NT2/D1 (cell line): ENCODE measurements at places on chromosomes 1 and 21.

DNA sequence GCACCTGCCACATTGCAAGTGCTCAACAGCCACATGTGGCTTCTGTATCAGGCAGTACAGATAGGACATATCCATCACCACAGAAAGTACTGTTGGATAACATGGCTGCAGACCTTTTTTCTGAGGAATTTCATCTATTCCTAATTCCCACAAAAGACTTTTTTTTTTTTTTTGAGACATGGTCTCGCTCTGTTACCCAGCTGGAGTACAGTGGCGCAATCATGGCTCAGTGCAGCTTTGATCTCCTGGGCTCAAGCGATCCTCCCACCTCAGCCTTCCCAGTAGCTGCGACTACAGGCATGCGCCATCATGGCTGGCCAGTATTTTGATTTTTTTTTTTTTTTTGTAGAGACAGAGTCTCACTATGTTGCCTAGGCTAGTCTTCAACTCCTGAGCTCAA lies 33.3 kb downstream of the YARS1 start:
- no peak for DNase-seq

DNA sequence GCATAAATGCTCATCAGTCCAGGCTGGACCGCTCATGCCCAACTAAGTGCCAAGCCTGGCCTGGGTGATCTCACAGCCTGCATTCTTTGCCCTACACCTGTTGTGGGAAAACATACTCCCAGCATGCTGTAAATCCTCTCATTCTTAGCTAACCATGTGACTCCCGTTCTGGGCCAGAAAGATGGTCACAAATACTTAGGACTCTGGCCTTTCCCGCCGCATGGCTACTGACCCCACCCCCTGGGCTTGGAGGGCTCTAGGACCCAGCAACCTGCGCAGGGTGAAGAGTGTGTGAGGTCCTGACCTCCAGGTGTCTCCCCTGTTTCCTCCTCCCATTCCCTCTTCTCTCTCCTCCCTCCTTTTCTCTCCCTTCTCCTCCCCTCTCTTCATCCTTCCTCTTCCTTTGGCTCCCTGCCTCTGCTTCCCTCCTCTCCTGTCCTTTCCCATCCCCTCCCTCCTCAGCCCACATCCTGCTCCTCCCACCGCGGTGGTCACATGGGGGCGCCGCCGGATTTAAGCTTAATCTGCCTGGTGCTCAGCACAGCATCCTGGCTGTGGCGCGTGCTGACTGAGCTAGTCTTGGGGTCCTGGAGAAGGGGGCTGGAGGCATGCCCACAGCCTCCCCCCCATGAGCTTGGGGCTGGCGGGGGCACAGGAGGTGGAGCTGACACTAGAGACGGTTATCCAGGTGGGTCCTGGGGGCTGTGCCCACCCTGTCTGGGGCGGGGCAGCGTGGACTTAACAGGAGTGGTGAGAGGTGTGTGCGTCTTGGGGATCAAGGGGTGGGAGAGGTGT lies at the start of gene CROCC:
CROCC (plus strand) TSS at position 541 of the 795 bp plus-strand sequence; CDS start at position 629, 88 bp downstream.
- DNase-seq, result peak; percentile 95

GRCh38 chr1:61207416-61207815 lies 125.1 kb downstream of the NFIA start:
- DNase-seq, result no peak

GRCh38 chr1:6234502-6235295 lies 1.1 kb downstream of the ICMT start:
- no peak for DNase-seq

DNA sequence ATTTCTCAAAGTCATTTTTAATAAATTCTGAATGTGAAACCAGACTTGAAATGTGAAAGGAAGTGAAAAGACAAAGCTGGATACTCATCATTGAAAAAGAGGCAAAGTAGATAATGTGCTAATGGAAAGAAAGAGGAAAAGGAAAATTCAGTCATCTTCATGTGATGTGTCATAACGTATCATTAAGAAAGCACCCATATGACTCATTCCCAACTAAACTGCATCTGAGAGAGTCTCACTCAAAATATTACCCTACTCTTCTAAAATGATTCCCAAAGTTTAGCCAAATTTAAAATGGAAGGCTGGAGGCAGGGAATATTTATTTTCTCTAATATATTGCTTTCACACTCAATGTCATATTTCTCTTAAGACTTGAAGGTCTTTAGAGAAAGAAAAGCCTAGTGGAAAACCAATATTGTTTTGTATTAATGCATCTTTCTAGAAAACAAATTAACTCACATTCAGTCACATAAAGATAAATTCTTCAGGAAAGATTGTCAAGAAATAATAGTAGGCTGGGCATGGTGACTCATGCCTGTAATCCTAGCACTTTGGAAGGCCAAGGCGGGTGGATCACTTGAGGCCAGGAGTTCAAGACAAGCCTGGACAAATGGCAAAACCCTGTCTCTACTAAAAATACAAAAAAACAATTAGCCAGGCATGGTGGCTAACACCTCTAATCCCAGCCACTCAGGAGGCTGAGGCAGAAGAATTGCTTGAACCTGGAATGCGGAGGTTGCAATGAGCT lies 129.9 kb downstream of the SLC30A10 start:
- DNase-seq, result no peak

DNA sequence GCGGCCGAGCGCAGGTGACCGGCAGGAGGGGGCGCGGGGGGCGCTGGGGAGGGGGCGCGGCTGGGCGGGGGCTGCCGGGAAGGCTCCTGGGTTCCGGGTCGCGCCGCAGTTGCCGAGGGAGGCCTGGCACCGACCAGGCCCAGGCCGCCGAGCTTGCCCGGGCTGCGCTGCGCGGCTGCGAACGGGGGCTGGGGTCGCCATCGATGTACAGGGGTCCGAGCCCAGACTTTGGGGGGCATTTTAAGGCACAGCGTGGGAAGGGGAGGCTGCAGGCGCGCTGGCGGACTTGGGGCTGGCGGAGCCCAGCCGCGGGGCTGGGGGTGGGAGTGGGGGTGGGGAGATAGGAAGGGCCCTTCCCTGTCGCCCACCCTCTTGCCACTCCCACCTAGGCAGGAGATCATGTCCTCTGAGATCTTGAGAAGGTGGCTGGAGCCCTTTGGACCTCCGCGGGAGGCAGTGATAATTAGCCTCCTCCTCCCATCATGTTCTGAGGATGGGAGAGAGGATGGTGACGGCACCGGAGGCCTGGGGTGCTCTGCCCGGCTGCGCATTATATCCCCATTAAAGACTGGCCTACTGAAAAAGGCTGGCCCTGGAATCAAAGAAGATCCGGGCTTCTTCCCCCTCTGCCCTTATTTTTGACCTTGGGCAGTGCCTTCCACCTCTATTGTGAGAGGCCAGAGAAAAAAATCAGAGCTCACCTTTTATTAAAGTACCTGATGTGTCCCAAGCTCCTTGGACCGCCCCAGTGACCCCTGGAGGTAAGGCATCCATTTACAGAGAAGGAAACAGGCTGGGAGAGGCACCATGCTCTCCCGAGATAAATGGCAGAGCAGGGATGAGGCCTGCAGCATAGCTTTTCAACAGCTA lies 497 bp downstream of the FBXO44 start:
- DNase-seq, result no peak

DNA sequence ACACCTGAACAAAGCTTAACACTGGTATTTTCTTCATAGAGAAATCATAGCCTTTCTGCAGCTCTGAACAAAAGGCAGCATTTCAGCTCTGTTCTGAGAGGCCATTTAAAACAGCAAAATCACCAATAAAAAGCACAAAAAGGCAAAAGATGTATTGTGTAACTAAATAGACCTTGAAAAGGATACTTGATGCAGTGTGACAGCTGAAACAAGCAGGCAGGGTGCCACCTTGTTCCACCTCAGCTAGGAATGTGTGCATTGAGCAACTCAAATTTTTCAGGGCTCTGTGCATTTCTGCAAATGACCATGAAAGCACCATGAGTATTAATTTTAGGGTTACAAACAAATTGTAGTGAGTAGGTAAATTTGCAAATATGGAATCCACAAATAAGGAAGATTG lies 65.8 kb downstream of the RHOU start:
- DNase-seq, result no peak

DNA sequence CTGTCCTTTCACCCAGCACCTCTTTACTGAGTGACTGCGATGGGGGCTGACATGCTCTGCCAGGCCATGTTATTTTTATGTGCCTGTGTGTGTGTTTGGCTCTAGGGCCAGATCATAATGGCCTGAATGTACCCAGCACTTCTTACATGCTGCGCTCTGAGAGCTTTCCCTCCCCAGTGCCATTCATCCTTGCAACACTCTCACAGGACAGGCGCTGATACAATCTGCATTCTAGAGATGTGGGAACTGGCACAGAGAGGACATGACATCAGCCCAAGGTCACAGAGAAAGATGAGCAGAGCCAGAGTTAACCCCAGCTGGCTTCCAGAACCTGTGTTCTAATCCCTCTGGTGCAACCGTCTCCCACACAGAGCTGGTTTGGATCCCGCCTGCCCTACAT lies 54.5 kb downstream of the ARHGEF10L start:
- no peak for DNase-seq

DNA sequence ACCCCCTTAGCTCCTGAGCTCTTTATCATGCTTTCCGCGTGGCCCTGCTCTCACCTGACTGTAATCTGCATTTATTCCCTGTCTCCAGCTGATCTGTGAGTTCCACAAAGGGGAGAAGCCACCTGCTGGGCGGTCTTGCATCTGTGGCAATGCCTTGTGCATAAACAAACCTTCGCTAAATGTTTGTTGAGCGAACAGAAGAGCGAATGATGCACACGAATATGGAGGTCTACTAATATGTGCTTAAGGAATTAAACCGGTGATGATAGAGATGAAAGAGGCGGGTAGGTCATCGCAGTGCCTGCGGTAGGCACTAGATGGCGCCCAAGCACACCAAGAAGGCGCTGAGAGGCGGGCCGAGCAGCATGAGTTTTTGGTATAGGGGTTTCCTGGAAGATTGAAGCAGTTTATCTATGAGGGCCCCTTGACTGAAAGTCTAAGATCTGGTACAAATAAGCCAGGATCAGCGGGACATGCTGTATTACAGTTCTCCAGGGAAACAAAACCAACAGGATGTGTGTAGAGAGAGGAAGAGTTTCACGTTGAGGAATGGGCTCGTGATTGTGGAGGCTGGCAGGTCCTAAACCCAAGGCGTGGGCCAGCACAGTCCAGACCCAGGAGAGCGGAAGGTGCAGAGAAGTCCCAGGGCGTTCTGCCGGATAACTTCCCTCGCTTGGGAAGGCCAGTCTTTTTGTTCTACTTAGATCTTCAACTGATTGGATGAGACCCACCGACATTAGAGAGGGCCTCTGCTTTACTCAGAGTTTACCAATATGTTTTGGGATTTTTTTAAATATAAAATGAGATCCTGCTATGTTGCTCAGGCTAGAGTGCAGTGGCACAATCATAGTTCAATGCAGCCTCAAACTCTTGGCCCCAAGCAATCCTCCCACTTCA lies 34.7 kb downstream of the TOMM20 start:
- peak; percentile 78 for DNase-seq

DNA sequence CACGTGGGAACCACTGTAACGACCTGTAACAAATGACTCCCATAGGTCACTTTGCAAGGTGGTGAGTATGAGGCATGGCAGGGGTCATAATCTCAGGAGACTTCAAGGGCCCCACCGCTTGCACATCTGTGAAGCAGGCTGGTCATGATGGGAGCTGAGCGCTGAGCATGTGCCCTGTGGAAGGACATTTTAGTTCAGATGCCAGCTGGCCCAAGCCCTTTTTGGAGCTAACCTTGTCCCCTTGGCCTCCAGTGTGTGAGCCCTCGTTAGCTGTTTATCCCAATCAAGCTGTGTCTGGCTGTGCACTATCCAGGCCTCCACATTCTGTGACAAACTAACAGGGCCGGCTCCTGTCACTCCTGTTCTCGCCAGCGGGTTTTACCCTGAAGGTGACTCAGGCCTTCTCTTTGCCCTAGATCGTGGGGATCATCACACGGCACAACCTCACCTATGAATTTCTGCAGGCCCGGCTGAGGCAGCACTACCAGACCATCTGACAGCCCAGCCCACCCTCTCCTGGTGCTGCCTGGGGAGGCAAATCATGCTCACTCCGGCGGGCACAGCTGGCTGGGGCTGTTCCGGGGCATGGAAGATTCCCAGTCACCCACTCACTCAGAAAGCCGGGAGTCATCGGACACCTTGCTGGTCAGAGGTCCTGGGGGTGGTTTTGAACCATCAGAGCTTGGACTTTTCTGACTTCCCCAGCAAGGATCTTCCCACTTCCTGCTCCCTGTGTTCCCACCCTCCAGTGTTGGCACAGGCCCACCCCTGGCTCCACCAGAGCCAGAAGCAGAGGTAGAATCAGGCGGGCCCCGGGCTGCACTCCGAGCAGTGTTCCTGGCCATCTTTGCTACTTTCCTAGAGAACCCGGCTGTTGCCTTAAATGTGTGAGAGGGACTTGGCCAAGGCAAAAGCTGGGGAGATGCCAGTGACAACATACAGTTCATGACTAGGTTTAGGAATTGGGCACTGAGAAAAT lies 7.6 kb downstream of the NPPA start:
- DNase-seq, result no peak

DNA sequence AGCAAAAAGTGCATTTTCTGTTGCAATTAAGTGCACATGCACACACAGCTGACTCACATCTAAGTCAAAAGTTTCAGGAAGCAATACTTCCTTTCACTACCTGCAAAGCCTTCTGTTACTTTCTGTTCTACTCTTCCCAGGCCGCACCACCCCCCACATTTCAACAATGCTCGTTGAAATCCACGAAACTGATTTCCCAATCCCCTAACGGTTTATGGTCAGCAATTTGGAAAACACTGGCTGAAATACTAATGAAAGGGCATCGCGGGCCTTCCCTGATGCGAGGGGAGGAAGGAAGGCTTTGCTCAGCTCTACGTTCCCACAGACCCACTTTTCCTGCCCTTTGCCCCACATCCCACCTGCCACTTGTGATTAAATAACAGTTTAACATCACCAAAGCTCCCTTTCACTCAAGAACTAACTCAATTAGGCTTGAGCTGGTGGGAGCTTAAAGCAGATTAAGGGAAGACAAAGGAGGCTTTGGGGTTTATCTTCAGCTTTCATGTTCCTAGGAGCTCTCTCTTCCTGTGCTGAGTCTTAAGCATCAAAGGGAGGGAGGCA lies 243.2 kb upstream of the RAB4A start:
- DNase-seq, result peak; percentile 94

- DNase-seq, result no peak
Measured at GRCh38 chr1:209456878-209457277, 126.6 kb upstream of the CAMK1G start.

- DNase-seq, result no peak
Measured at GRCh38 chr1:47298025-47298699, 15.8 kb downstream of the STIL start.

DNA sequence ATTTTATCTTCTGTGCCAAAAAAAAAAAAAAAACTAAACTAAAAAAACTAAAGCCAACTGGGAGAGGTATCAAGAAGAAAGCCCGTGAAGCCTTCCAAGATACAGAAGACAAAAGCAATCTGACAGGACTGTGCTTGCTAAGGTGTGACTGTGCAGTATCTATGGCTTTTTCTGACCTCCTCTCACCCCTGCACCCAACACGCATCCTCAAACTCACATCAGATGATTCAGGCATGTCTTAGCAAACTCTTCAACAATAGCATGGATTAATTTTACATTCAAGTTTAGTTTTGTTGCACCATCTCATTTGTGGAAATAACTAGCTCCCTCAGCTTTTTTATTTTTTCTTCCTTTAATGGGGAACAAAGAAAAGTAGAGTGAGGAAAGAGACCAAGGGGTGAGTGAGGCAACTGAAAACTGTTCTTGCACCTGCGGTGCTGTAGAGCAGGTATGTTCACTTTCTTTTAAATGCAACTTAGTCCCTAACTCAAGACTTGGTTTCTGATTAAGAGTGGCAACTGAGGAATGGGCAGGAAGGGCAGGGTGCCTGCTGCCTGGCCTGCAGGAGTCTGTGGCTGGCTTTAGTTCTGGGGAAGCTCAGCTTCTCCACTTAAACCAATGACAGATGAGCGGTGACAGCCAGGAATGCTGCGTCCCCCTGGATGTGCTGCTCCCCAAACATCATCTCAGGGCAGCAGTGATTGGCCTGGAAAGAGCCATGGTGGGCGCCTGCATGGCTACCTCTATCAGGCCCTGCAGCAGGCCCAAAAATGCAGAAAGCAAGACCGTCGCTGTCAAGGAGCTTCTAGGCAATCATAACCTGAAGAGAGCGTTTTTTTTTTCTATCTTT lies 71.3 kb upstream of the LRRC8B start:
- DNase-seq, result no peak
